ENCODE measurements at places on chromosomes 4 and X. TPM values are rescaled to one million over a fixed set of nuclear protein-coding genes. Genes with fewer than 3 reads are reported as not detected.

GRCh38 chr4:15405018-15405417 lies 22.8 kb upstream of the C1QTNF7 start:
- H3K27ac ChIP-seq: no peak overlapping the region
- no peak for DNase-seq
- H3K36me3 ChIP-seq: no peaks in the 10 kb centered on the region
- H3K27me3 ChIP-seq: peaks cover 5% of the 10 kb centered on the region
- H3K4me1 ChIP-seq: peaks cover 24% of the 10 kb centered on the region

- H3K4me3 ChIP-seq: no peak overlapping the region
- no peaks in the 10 kb centered on the region for H3K36me3 ChIP-seq
- H3K27me3 ChIP-seq: no peaks in the 10 kb centered on the region
- no peak overlapping the region for H3K27ac ChIP-seq
- no peak for DNase-seq
- H3K4me1 ChIP-seq: no peaks in the 10 kb centered on the region
Observed at GRCh38 chrX:42459735-42460134, 318.2 kb downstream of the PPP1R2C start.

- no peaks in the 10 kb centered on the region for H3K4me1 ChIP-seq
- H3K27ac ChIP-seq: no peak overlapping the region
- no peak for DNase-seq
- no peaks in the 10 kb centered on the region for H3K36me3 ChIP-seq
- no peak overlapping the region for H3K4me3 ChIP-seq
Observed at GRCh38 chr4:135185256-135185655, 983.7 kb upstream of the PABPC4L start.

CSTF2 gene
- total RNA-seq: 35.5 TPM

All from activated CD8-positive, alpha-beta T cell treated with anti-CD3 and anti-CD28 coated beads, Interleukin-2, amount 10 ng/mL, durations not matched to agents 7 days and 5 days (primary cell).